ENCODE measurements at places on chromosomes 4 and X. TPM values are rescaled to one million over a fixed set of nuclear protein-coding genes. Genes with fewer than 3 reads are reported as not detected.

GRCh38 chrX:48498374-48498809, 10.4 kb upstream of the PORCN start:
- DNase-seq, result peak; percentile 64

DNA sequence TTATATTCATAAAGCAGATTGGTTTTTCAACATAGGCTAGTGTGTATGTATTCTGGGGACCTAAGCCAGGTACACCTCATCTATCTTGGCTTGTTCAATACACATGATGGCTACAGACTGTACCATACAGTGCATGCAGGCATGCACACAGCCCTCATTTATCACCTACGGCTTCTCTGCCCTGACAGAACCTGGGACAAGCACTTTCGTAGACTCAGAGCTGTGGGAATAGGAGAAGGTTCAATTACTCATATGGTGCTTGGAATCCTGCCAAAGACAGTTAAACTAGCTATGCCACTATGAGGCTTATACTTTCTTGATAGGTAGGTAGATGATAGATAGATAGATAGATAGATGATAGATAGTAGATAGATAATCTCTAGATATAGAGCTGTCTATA, 457.2 kb downstream of the GALNTL6 start:
- no peak for DNase-seq

DNA sequence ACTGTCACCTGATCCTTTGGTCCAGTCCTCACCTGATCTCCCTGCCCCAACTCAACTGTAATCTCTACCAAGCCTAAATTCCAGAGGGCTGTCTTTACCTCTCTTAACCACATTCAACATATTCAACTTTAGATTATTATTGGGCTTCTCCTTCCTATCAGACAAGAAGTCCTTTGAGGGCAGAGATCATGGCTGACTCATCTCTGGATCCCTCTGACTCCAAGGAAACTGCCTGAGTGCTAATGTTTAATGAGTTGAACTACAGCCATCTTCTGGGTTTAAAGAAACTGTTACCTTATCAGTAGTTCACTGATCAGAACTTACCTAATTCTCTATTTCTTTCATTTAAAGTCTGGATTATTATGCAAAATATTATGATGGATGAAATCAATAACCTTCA, 135.7 kb downstream of the GPC3 start:
- no peak for DNase-seq

- peak; percentile 33 for DNase-seq
Measured at GRCh38 chr4:183300070-183300469, 20.0 kb downstream of the CLDN22 start.

GRCh38 chr4:109298279-109299010, 4.0 kb downstream of the COL25A1 start:
- DNase-seq, result peak; percentile 4

DNA sequence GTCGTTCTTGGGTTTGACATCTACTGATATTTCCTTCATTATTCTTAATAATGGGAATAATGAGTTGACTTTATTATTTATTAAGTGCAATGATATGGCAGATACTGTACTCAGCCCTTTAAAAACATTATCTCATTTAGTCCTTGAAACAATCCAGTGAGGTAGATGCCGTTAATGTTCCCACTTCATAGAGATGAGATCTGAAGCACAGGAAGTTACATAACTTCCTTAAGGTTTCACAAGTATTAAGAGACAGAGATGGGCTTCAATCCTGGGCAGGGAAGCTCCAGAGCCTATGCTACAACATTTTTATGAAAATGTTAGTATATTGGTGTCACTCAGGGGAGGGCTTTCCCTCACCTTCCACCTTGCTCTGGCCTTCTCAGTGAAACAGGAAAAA, 9.7 kb upstream of the KLHL13 start:
- DNase-seq, result no peak

- DNase-seq, result no peak
Measured at GRCh38 chr4:180913750-180914149, 1329.5 kb upstream of the TENM3 start.

DNA sequence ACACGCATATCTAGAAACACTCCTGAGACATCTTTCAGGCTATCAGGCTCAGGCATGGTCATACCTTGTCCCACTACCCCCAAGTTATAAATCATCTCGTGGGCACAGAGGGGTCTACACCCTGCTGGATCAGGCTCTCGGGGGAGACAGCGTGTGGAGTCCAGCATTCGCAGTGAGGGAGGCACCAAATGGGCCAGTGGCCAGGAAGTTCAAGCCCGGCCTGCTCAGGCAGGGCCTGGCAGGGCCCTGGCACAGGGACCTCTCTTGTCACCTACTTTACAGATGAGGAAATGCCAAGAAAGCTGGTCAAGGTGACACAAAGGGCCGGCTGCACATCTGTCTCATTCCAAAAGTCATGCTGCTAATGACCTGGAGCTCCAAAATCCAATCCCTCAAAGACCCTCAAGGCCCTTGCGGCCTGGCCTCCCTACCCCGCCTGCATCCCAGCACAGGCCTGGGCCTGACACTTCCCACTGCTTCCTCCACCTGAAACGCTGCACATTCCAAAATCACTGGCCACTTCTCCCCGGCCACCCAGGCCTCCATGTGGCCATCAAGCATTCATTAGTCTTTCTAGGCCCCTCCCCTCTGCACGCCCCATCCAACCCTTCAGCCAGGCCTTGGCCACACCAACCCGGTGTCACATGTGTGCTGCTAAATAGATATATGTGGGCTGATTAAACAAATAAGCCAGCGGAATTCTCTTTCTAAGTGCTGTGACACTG, 35.6 kb downstream of the ACOX3 start:
- no peak for DNase-seq

- DNase-seq, result no peak
Measured at GRCh38 chr4:88280228-88280795, 4.0 kb downstream of the PPM1K start.

DNA sequence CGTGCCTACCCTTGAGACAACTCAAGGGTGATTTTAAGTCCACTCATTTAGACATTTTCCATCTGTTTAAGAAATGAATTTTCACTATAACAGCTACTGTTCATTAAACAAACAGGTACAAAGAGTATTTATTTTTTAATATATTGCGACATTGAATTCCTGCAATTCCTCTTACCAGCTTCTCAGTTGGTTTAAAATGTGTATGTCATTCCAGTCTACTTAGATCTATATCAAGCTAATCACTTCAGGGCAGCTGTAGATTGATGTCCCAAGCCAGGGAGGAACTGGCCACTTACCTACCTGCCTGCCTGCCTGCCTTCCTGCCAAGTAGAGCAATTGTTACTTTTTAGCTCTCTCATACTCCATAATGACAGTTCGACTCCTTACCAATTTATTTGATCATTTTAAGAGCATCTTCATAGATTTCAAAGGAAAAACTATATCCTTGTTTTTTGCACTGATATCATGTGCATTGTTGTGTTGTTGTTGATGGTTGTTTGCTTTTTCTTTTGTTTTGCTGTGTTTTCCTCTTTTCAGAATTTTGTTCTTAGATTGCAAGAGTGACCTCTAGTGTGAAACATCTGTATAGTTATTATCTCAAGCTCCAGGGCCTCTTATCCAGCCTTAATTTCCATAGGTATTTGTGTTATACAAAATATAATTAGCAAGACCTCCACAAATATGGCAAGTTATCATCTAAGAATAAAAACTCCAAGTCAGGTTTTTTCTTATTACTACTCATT, 120.9 kb upstream of the NRK start:
- DNase-seq, result no peak

GRCh38 chrX:129230850-129231512, 292.3 kb downstream of the SMARCA1 start:
- DNase-seq, result no peak

DNA sequence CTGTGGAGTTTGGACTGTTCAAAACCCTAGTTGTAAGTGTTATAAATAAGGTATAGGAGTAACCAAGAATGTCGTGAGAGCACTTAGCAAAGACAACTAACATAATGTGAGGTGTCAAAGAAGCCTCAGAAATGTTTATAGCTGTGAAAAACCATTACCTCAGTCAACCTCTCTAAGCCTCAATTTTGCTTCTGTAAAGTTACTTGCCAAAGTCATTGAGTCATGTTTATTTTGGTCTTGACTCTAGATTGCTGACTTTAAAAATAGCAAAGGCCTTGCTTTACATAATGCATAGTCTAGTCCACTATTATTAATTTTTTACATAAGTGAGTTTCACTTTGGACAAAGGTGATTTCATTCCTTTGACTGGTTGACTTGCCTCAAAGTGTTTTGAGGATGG, 257.6 kb upstream of the CXXC4 start:
- DNase-seq, result no peak

GRCh38 chr4:38673130-38673978, 9.4 kb downstream of the KLF3 start:
- DNase-seq, result no peak

DNA sequence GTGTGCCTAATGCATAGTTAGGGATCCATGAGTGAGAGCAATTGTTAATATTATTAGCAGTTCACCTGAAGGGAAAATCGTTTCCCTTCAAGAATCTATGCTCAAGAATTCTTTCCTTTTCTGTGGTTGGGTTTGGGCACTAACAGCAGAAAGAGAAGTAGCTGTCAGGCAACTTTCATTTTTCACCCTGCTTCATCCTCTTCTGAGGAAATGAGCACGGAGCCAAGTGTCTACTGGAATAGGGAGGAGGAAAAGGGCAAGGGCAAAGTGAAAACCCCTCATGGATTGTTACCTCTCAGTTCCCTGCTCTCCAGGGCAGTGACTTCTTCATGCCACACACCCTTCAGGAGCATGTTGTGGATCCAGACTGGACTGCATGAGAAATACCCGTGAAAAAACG, 2.6 kb upstream of the HPGDS start:
- DNase-seq, result no peak

- DNase-seq, result no peak
Measured at GRCh38 chr4:123433976-123434375, 37.4 kb downstream of the SPRY1 start.

GRCh38 chr4:173498023-173498422, 32.0 kb downstream of the HAND2 start:
- DNase-seq, result no peak

- no peak for DNase-seq
Measured at GRCh38 chr4:78990938-78991810, 51.9 kb upstream of the PAQR3 start.

GRCh38 chrX:29528281-29528680, 687.1 kb upstream of the MAGEB2 start:
- DNase-seq, result no peak

DNA sequence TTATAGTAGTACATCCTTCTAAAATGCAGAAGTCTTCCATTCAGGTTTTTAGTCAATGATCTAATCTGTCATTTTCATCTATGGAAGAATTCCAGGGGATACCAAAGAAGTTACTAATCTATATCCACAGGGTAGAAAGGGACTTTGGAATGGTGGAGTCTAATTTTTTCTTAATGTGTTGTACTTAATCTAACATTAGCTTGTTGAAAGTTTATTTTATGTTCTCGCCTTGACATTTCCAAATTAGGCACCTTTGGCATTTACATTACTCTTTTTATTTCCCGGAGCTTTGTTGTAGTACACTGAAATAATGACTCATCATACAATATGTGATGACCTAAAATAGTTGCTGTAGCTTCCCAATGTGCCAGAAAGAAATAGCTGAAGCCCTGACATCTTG, 91.5 kb downstream of the HTR2C start:
- no peak for DNase-seq

GRCh38 chr4:55117511-55117910, 7.9 kb downstream of the KDR start:
- DNase-seq, result no peak

DNA sequence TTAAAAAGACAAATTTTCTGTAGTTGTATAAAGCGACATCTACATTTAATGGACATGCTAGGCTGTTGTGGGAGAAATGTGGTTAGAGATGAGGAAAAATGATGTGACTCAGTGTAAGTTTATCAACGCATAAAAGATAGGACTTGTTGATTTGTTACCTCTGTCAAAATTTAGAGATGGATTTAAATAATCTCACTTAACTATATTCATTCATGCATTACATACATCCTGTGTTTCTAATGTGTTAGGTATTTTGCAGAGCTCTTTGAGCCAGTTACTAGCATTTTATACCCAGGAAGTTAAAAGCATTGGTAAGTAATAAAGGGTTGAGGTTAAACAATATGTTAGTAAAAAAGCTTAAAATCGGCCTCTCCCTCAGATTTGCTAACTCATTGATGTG, 34.3 kb downstream of the METAP1 start:
- no peak for DNase-seq

DNA sequence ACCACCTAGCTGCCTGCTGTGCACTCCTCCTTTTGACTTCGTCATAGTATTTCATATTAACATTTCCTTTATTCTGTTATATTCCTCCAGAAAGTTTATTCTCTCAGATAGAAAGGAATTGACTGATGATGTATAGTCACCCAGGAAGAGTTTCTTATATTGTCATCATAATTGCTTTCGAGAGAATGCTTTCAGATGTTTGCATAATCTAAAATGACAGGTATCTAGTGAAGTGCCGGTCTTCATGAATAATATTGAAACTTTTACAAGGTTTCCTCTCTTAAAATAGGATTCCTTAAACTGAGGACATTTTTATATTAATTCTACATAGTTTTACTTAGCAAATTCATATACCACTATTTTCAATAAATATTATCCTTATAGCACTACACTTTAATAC, 10.1 kb downstream of the SEC24D start:
- DNase-seq, result no peak

DNA sequence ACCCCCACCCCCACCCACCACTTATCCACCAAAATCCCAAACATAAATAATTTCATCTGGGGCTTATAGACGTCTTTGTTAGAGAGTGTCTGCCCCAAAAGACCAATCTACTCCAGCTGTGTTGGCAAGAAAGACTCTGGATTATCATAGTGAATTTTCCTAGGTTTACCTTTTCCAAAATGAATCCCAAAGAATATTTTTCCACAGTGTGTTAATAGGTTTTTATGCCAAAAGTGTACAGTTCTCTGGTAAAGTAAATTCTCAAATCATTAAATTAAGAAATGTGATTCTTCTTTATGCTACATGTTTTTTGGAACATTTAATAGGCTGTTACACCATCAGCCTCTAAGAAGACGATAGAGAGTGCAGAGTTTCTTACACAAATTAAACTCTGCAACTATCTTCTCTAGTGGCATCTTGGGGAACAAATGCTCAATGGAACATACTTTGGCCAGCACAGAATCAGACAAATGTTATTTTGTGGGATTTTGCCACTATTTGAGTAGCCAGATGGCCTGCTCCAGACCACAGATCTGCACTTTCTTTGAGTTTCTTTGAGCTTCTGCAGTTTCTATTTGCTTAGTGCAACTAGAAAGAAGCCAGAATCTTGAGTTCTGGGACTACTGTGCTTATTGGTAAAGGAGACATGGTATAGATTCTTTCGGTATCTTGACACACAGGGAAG, 206.0 kb downstream of the KIT start:
- no peak for DNase-seq

CXCL6 gene
- total RNA-seq, result 0.26 TPM

WDR19 gene
- total RNA-seq, result 19.0 TPM

ADRA2C gene
- under 0.01 TPM for total RNA-seq

JADE3 gene
- 12.8 TPM for total RNA-seq

TLR8 gene
- total RNA-seq, result not detected

NPY2R gene
- not detected for total RNA-seq

OPN1MW2 gene
- total RNA-seq, result not detected

GPM6B gene
- 0.13 TPM for total RNA-seq

SH3D19 gene
- 43.0 TPM for total RNA-seq

SLC9B1 gene
- total RNA-seq, result 0.13 TPM

WAS gene
- total RNA-seq, result not detected

Data from dermis microvascular lymphatic vessel endothelial cell (primary cell).